ENCODE measurements at places on chromosomes 5 and 9. TPM values are rescaled to one million over a fixed set of nuclear protein-coding genes. Genes with fewer than 3 reads are reported as not detected.

The ENHO gene
- total RNA-seq: 1.1 TPM

The PCDHA11 gene
- total RNA-seq: 0.10 TPM

- DNase-seq: no peak
Observed at GRCh38 chr5:93519740-93520139, 61.3 kb downstream of the NR2F1-AS1 start.

- no peak for DNase-seq
Observed at GRCh38 chr5:77633207-77633675, 5.3 kb downstream of the OTP start.

GRCh38 chr5:179138568-179138925 is 78.4 kb downstream of the ZNF354C start:
- DNase-seq: no peak

DNA sequence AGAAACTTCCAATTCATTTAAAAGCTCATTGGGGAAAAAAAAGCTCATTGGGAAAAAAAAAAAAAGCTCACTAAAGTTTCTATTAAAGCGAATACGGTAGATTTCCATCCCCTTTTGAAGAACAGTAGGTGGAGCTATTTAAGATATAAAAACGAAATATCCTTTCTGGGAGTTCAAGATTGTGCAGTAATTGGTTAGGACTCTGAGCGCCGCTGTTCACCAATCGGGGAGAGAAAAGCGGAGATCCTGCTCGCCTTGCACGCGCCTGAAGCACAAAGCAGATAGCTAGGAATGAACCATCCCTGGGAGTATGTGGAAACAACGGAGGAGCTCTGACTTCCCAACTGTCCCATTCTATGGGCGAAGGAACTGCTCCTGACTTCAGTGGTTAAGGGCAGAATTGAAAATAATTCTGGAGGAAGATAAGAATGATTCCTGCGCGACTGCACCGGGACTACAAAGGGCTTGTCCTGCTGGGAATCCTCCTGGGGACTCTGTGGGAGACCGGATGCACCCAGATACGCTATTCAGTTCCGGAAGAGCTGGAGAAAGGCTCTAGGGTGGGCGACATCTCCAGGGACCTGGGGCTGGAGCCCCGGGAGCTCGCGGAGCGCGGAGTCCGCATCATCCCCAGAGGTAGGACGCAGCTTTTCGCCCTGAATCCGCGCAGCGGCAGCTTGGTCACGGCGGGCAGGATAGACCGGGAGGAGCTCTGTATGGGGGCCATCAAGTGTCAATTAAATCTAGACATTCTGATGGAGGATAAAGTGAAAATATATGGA is at the start of gene PCDHGA12:
TSS of gene PCDHGA12 (plus strand) at position 176 of the 782 bp plus-strand sequence. CDS start at position 429, 253 bp downstream.
- DNase-seq: peak; percentile 6

All from A172 (cell line).